Fibroblast of mammary gland (primary cell): ENCODE measurements at places on chromosomes 3 and 15.

DNA sequence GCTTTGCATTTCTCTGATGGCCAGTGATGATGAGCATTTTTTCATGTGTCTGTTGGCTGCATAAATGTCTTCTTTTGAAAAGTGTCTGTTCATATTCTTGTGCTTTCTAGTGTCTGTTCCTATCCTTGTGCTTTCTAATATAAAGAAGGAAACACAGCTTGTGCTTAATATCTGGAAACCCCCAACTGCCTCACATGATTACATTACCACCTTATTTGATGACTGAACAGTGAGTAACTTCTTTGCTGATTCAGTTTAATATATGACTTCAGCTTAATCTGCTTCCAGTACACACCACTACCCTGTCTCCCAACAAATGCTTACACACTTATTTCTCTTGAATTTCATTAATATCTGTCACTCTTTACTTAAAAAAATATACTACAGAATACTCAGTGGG is 835.1 kb downstream of the EDEM1 start:
- no peak for DNase-seq

DNA sequence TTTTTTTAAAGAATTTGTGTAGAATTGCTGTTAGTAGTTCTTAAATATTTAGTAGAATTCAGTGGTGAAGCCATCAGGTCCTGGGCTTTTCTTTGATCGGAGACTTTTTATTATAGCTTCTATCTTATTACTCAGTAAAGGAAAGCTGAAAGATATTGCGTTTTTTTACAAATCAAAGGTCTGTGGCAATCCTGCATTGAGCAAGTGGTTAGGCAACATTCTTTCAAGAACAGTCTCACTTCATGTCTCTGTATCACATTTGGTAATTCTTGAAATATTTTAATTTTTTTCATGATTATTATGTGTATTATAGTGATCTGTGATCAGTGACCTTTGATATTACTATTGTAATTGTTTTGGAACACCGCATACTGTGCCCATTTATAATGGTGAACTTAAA is 140.8 kb downstream of the UNC13C start:
- no peak for DNase-seq

- DNase-seq: peak; percentile 37
Observed at GRCh38 chr3:184261854-184262763, 756 bp upstream of the CAMK2N2 start.

- no peak for DNase-seq
Observed at GRCh38 chr3:194548346-194549321, 61.8 kb upstream of the ATP13A3 start.

- DNase-seq: no peak
Observed at GRCh38 chr3:126912491-126913195, 70.3 kb upstream of the PLXNA1 start.

- DNase-seq: no peak
Observed at GRCh38 chr3:2098398-2099027, at the start of gene CNTN4. CNTN4 (plus strand) TSS chr3:2098866.

- DNase-seq: no peak
Observed at GRCh38 chr3:124520970-124521369, 209.3 kb upstream of the UMPS start.

DNA sequence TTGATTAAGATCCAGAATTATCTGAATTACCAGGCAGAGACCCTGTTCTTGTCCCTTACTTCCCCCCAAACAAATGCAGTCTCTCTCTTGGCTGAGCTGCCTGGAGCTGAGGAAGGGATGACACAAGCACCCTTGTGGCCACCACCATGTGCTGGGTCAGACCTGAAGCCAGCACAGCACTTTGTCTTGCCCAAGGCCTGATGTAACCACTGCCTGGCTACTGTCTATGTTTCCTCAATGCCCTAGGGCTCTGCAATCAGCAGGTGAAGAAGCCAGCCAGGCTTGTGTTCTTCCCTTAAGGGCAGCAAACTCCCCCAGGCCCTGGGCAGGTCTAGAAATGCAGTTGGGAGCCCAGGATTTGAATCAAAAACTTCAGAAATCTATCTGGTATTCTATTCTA is 15.8 kb upstream of the CASR start:
- no peak for DNase-seq

GRCh38 chr15:58361273-58361759 is 70.5 kb upstream of the LIPC start:
- DNase-seq: peak; percentile 95

DNA sequence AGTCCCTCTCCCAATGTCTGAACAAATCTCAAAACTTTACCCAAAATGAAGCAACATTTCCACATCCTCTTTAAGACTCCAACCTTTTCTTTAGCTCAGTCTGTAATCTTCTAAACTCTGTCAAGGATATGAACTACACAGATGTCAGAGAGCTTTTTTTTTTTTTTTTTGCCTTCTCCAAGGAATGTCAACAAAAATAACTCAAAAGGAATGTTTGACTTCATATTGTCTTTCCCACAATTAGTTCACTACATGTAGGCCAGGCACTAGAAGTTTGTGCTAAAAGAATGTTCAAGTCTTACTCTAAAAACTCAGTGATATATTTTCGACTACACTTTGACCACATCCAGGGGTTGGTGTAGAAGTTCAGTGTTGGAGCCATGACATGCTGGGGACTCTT is 37.1 kb downstream of the ADAMTS9 start:
- DNase-seq: peak; percentile 33

- peak; percentile 12 for DNase-seq
Observed at GRCh38 chr3:128235207-128235926, 82.1 kb downstream of the EEFSEC start.

DNA sequence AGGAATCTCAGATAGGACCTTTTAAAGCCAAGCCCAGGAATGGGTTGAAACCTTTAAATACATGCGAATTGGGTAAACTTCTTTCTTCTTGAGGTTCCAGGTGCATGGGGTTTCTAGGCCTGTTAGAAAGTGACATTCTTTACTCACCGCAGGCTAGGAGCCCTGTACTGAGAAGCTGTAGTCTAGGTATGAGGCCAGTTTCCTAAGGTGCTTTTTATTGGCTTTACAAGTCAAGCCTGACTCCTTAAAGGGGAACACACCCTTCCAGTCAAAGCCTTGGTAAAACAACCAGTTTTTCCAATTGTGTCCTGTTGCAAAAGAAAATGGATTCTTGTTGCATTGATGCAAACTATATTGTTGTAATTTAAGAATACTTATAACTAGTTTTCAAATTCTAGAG is 76.1 kb upstream of the ATP11B start:
- DNase-seq: no peak

DNA sequence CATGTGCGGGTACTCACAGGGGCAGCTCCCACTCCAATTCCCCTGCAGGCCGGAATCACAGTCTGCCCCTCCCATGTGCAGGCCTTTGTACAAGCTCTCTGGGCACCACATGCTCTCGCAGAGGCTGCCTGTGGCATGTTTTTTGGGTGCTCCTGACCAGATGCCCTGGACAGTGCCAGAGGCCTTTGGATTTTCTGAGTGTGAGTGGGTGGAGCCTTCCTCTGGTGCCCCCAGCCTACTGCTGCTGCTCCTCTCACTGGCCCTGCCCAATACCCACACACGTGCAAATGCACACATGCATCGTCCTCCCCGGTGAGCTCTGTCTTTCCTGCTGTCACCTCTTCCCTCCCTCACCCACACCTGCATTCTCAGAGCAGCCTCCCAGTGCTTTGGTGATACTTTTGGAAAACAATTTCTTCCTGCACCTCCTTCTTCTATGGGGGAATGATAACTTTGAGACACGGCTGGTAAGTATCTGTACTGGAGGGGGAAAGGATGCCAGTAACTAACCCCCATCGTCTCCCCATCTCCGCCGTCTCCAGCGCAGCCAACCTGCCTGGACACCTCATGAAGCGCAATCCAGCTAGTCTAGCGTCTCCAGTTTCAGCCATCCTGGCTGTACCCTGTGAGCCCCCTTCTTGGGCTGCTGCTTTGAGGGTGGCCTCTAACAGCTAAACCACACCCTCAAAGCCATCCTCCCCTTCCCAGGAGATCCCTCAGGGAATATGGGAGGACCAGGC is 229.4 kb upstream of the TOPAZ1 start:
- DNase-seq: no peak

DNA sequence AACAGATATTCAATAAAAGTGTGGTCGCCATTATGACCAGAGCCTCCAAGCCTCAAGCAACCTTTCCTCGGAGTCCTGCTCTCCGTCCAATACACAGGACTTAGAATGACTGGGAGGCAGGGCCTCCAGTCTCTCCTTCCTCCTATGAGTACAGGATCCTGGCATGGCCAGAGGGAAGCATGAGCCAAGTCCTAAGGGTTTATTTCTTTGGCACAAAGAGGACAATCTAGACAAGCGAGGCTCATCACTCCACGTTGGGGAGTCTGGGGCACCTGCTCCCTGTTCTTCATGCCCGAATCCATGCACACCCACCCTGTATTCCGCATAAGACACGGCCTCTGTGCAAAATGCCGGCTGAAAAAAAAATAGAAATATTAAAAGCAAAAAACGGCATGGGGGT is 6.8 kb downstream of the PRRT3 start:
- DNase-seq: no peak

- DNase-seq: no peak
Observed at GRCh38 chr3:13167829-13168228, 94.6 kb upstream of the IQSEC1 start.

GRCh38 chr3:57691411-57692132 is 1.3 kb downstream of the DENND6A start:
- DNase-seq: peak; percentile 13

DNA sequence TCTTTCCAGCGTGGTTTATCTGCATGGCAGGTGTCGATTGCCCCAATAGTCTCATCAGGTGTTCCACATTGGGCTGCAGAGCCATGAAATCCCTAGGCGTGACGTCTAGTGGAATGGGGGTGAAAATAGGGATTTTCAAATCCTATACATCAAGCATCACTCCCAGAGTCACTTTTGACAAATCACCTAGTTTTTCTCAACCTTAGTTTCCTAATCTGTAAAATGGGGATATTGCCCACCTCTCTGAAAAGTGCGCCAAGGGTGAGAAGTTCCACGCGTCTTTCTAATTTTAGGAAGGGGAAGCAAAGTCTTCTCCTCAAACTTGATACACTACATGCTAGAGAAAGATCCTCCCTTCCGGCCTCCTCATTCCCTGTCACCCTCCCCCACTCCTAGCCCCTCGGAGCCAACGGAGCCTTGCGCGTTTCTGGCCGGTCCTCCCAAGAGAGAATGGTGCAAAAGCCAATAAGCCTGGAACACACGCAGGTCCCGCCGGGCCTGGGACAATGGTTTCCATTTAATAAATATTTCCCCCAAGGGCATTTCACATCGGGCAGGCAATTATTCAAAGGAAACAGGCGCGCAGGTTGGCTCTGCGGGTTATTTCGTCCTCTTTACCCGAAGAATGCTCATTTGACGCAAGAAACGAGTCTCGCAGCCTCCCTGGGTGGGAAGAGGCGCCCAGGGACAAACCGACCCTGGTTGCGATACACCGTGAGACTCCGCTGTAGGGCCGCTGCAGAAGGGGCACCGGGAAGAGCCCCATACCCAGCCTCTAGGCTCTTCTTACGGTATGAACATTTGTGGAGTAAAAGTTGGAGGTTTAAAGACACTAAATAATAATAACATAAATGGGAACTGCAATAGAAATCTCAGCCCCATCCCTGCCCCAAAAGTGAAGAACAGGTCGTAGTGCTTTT is 1.2 kb upstream of the SOX14 start:
- no peak for DNase-seq

- no peak for DNase-seq
Observed at GRCh38 chr3:161420746-161421145, 49.4 kb upstream of the SPTSSB start.

DNA sequence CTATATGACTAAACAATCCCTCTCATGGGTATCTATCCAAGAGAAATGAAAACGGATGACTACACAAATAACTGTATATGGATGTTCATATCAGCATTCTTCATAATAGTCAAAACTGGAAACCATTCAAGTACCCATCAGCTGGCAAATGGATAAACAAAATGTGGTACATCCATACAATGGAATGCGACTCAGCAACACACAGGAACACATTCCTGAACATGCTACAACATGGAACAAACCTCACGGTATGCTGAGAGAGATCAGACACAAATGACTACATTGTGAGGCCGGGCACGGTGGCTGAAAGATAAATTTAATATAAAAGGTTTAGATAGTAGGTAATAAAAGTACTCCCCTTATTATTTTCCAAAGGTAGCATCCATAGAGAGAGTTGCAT is 42.6 kb downstream of the CCR4 start:
- DNase-seq: no peak

DNA sequence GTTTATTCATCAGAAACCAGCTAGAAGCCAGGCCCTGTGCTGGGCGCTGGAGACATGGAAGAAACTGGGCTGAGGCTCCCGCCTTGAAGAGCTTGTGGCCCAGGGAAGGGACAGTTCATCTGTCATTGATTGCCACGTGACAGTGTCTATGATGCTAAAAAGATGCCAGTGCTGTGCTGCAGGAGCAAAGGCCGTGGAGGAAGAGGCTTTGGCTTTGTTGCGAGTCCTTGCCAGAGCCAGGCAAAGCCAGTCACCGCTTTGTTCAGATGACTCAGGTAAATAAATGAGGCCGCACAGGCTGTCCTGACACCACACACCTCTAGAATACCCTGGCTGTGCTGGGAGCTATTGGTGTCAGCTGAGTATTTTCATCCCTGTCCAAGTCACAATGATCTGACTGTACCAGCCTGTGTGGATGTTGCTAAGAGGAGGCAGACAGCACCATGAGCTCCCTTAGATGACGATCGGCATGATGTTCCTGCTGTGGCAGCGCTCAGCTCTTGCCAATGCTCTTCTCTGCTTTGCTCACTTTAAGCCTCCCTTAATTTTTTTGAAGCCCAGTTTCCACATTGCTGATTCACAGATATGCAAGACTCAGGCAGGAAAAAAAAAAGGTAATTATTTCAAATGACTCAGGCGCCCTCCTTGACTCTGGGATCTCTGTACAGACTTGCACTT is 77.5 kb downstream of the CCNL1 start:
- peak; percentile 93 for DNase-seq

GRCh38 chr15:78921517-78921916 is 23.3 kb downstream of the CTSH start:
- DNase-seq: no peak

GRCh38 chr15:73996939-73997338 is 2.4 kb downstream of the PML start:
- peak; percentile 72 for DNase-seq

DNA sequence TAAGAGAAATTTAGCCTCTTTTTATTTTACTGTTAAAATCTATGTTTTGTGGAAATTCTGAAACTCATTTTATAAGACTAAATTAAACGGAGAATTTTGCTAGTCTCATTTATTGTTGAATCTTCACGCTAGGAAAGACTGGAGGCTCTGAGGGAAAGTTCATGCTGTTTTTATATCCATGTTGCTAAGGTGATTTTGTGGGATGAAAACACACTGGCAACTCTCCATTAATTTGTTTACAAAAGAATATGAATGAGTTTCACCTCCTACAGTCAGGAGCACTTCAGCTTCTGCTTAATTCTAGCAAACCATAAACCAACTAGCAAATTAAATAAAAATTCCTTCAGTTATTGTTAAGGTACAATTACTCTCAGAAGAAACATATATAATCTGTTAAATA is 195.4 kb downstream of the RAP2B start:
- DNase-seq: no peak

DNA sequence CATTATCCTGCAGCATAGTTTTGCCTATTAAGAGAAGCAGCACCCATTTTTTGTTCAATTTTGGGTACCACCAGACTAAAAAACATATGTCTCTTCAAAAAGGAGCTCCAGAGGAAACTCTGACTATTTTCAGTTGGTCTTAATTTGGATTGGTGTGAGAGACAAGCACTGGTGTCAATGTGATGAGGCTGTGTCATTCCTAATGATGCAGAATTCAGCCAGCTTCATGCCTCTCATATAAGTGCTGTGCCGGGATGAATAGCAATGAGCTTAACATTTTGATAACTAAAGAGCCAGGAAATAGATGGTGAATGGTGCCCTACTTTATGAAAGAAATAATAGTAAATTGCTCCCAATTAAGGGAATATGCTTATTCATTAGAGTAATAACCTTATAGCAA is 15.9 kb downstream of the POPDC2 start:
- DNase-seq: no peak
